ENCODE measurements at places on chromosomes 11 and 22.

- DNase-seq, result no peak
Observed at GRCh38 chr11:73384872-73385689, 8.9 kb downstream of the RELT start.

- DNase-seq, result no peak
Observed at GRCh38 chr22:38632528-38632927, 23.7 kb downstream of the FAM227A start.

- no peak for DNase-seq
Observed at GRCh38 chr22:18110194-18110953, at the start of gene TUBA8. TUBA8 (plus strand) TSS chr22:18110809; CDS start chr22:18110866, 57 bp downstream.

GRCh38 chr22:24183321-24184031 lies 2.2 kb downstream of the SUSD2 start:
- DNase-seq, result no peak

DNA sequence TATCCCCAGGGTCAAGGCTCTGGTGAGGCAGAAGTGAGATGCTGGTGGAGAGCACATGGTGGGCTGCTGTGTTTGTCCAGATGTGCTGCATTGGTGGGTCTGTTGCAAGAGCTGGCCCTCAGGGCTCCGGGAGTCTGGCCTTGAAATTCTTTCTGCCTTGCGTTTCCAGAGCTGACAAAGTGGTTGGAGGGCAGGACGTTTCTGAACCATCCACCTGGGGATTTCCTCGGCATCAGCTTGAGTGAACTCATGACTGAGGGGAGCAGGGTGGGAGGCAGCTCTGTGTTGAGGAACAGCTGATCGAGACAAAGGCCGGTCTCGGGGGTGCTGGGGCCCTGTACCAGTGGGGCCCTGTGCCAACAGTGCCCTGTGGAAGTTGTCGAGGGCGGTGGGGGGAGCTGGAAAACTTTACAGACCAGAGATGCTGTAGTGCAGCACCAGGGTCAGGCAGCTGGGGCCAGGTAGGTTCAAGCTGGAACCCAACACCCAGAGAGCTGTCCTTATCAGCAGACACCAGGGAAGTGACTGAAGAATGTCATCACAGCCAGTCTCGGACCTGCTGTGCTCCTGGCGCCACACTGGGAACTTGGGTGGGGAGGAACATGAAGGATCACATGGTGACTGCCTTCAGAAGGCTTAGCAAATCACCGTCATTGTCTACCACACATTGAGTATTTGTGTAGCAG lies 4.9 kb downstream of the TSKU start:
- DNase-seq, result no peak

GRCh38 chr11:62543680-62544444 lies 2.7 kb downstream of the AHNAK start:
- no peak for DNase-seq

GRCh38 chr11:65525546-65526480 lies 930 bp downstream of the SCYL1 start:
- no peak for DNase-seq

DNA sequence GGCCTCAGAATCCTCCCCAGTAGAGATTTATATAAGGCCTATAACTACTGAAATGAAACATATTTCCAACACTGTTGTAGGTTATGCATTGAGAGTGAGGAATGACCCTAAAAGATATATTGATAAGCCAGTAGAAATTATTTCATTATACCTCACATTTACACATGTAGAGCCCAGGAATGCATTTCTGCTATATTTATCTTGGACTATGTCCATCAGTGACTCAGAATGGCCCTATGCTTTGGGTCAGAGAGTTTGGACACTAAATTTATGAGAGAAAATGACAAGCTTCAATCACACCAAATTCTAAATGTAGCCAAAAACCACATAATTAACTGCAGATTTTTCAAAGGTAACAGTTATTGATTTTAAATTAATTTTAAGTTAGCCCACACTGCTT lies 761.9 kb downstream of the DLG2 start:
- DNase-seq, result no peak

DNA sequence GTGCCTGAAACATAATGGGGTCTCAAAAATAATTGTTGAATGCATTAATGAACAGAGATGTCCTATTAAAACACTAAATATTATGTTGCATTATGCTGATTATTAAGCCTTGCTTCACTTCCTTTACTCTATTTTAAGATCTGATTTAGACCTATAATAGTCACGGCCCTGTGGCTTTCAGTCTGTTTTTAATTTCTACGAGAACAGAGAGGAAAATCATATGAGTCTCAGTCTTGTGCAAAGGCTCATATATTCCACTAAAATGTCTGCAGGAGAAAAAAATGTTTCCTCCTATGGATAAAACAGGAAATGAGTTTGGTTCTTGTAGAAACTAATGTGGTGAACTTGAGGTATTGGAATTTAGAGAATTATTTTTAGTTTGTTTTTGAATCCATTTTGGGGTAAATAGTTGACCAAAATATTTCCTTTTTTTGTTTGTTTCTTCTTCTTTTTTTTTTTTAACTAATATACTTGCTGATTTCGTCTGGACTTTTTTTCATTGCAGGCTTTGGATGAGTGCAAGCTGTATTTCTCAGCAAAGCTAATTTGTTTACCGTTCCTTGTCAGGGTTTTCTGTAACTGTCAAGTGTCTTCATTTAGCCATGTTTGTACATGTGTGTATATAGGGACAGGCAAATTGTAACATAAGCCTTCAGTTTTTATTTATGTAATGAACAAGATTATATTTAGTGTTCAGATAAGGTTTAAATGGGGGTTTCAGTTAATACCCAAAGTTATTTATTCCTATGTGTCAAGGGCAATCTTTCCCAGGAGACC lies 139.1 kb upstream of the DDI1 start:
- DNase-seq, result no peak

GRCh38 chr11:3095712-3096361 lies 38.6 kb upstream of the CARS1 start:
- no peak for DNase-seq

DNA sequence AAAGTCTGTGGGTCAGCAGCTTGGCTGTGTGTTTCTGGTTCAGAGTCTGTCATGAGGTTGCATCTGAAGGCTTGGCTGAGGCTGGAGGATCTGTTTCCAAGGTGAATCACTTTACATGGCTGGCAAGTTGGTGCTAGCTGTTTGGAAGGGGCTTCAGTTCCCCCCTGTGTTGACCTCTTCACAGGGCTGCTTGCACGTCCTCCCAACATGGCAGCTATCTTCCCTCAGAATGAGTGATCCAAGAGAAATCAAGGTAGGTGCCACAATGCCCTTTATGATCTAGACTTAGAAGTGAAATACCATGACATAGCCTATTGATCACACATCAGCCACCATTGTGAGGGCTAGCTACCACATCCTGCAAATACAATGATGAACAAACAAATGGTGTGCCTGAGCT lies 9.9 kb downstream of the APOA4 start:
- no peak for DNase-seq

DNA sequence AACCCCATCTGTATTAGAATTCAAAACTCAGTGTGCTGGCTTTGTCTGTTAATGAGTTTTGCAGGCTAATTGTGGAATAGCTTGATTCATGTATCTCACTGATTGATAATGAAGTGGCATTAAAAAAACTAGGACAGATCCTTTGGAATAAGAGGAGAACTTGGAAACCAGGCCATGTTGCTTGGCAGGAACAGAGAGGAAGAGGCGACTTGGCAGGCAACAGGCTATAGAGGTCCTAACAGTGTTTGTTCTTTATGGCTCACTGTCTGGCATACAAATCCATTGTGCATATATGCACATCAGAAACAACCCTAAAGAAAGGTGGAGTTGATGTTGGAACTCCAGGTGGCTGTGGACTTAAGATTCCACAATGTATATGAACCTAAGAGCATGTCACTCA lies 17.4 kb upstream of the OR9I1 start:
- DNase-seq, result no peak

GRCh38 chr22:43408009-43408408 lies 3.8 kb upstream of the MPPED1 start:
- DNase-seq, result no peak

GRCh38 chr11:133693110-133693509 lies 152.2 kb downstream of the SPATA19 start:
- no peak for DNase-seq

DNA sequence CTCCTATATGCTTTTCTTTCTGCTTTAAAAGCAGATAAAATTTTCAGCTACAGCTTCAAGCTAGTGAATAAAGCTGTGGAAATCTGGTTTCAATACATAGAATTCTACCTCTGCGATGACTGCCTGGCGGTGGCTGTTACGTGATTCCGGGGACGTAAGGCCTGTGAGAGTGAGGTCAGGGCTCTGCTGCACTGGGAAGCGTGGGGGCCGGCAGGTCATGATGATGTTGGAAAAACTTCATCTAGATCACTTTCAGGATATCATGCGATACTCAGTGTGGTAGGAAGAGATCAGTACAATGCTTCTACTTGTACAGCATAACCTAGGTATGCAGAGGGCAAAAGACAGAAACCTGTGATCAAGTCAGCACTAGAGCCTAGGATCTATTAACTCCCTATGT lies 546.8 kb upstream of the B3GAT1 start:
- no peak for DNase-seq

DNA sequence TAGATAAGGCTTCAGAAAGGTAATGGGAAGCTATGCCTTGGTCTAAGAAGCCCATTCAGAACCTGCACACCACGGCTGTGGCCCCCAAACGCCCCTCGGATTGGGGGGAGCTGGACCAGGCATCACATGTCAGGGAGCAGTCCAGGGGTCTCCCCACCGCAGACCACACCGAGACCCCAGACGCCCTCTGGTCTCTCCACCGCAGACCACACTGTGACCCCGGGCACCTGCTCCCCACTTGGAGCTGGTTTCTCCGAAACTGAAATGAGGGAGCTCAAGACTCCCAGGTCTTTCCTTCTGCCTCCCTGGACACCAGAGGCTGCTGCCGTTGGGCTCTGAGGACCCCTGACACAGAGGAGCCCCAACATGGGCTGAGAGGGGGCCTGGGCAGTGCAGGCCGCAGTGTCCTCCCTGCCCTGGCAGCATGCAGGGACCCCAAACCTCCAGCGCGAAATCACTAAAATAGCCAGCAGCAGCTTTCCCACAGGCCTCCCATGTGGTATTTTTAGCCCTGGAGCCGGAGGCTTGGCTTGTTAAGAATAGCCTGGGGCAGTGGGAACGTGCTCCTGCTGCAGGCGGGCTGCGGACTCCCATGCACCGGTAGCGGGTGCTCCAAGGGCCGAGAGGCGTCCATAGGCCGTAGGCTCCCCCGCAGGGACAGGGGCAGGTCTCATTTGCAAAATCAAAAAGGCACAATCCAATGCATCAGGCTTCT lies 7.7 kb downstream of the LINC01488 start:
- DNase-seq, result no peak

DNA sequence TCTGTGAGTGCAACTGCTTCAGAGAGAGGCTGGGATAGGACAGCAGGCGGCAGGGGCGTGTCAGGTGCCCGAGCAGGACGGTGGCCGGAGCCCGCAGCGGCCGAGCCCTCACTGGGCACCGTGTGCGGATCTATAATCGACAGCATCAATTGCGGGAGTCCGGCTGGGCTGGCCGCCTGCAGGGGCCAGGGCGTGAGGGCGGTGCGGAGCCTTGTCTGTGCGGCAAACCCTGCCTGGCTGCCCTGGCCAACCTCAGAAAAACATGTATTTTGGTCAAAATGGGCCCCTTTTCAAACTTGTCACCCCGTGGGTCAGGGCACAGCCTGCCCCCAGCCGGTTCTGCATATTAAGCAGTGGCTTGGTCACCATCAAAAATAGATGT lies 91.3 kb upstream of the KCNQ1OT1 start:
- no peak for DNase-seq
